ENCODE measurements at places on chromosomes 7 and 10. TPM values are rescaled to one million over a fixed set of nuclear protein-coding genes. Genes with fewer than 3 reads are reported as not detected.

The TNS3 gene
- total RNA-seq = 2.7 TPM

The MRC1 gene
- 0.19 TPM for total RNA-seq

The PRKCQ gene
- 0.97 TPM for total RNA-seq

- DNase-seq = no peak
Observed at GRCh38 chr7:44077061-44077460, 5.3 kb downstream of the POLM start.

- no peak for DNase-seq
Observed at GRCh38 chr7:1555046-1555812, 776 bp downstream of the TMEM184A start.

DNA sequence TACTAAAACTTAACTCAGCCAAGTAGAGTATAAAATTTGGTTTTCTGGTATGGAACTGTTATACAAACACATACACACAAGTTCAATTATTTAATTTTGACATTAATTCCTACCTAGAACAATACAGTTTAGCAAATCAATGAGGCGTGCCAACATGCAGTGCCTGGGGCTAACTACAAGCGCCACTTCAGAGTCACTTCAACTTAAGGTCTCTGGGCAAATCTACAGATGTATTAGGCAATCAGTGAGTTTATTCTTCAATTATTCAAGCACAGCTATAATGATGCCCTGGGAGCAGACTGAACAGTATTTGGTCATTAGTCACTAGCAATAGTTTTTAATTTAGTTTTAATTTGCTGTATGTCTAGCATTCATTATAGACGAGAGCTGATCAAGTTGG lies 51.6 kb downstream of the HIBADH start:
- DNase-seq = no peak

DNA sequence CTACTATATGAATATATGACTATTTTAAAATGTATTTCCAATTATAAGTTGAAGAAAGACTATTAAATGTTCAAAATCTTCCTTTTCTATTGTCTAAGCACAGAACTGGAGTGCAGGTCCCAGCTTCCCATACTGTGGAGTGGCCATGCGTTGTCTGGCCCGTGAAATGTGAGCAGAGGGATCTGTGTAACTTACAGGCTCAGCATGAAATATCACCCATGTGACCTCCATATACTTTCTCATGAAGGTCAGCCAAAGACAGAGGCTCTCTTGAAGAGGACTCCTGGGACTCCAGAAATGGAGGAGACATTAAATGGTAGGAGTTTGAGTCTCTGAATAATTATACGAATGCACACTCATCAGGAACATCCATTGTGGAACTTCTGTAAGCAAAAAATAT lies 92.4 kb upstream of the CAV2 start:
- DNase-seq = no peak

DNA sequence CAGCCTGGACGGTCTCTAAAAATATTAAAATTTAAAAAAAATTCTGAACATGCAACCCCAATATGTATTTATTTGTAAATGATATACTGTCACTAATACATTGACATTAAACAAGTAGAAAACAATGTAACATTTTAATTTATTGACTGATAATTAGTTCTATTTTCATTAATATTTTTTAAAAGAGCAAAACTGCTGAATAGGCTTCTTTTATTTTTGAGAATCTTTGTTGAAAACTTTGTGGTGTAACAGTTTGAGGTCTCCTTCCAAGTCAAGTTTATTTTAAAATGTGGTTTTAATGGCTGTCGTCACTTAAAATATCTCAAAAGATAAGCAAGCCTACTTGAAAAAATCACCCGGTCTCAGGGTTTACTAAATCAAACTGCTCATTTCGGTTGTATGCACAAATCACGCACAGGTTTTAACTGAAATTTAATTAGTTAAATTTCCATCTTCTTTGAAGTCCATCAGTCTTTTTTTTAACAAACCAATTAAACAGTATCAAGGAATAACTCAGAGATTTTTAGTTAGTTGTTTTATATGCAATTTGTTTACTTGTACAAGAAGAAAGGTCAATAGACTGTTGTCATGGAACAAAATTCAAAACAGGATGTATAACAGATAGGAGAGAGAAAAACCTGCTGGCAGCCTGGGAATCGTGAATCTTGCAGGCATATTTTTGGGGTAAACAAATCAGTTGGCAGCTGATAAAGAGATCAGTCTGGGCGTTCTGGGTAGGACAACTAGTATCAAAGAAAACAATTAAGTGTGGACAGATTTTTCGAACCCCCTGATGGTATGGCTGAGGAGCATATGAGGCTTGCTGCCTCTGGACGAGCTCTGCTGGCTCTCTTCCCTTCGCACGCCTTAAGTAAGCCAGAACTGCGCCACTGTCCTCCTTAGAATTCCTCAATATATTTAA lies 9.7 kb upstream of the EDRF1 start:
- no peak for DNase-seq

GRCh38 chr10:12834721-12835120 lies 166.8 kb downstream of the CCDC3 start:
- DNase-seq = no peak

- no peak for DNase-seq
Observed at GRCh38 chr7:42250411-42250810, 13.4 kb upstream of the GLI3 start.

GRCh38 chr7:92400013-92400412 lies 47.3 kb upstream of the GATAD1 start:
- no peak for DNase-seq

- no peak for DNase-seq
Observed at GRCh38 chr10:85138046-85138445, 809.7 kb downstream of the CCSER2 start.

- DNase-seq = no peak
Observed at GRCh38 chr10:109992485-109992884, 15.3 kb upstream of the ADD3 start.

- DNase-seq = no peak
Observed at GRCh38 chr10:132988988-132989387, 46.6 kb upstream of the CFAP46 start.

GRCh38 chr7:55214707-55215106 lies 150.4 kb upstream of the LANCL2 start:
- DNase-seq = no peak
